ENCODE measurements at places on chromosomes 12 and 14.

- DNase-seq: no peak
Observed at GRCh38 chr12:45547822-45548221, 181.7 kb upstream of the ARID2 start.

- DNase-seq: no peak
Observed at GRCh38 chr12:6662602-6662905, 365 bp downstream of the ING4 start.

DNA sequence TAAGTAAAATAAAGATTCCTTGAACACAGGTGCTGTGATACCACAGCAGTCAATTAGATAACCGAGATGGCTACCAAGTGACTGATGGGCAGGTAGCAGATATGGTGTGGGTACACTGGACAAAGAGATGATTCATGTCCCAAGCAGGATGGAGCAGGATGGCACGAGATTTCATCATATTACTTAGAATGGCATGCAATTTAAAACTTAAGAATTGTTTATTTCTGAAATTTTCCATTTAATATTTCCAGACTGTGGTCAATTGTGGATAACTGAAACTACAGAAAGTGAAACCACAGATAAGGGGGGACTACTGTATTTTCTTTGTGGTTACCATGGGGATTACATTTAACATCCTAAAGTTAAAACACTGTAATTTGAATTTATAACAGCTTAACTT, 7.5 kb upstream of the ZFP36L1 start:
- DNase-seq: no peak

GRCh38 chr12:46367351-46368029, 5.1 kb downstream of the SLC38A2 start:
- DNase-seq: no peak

DNA sequence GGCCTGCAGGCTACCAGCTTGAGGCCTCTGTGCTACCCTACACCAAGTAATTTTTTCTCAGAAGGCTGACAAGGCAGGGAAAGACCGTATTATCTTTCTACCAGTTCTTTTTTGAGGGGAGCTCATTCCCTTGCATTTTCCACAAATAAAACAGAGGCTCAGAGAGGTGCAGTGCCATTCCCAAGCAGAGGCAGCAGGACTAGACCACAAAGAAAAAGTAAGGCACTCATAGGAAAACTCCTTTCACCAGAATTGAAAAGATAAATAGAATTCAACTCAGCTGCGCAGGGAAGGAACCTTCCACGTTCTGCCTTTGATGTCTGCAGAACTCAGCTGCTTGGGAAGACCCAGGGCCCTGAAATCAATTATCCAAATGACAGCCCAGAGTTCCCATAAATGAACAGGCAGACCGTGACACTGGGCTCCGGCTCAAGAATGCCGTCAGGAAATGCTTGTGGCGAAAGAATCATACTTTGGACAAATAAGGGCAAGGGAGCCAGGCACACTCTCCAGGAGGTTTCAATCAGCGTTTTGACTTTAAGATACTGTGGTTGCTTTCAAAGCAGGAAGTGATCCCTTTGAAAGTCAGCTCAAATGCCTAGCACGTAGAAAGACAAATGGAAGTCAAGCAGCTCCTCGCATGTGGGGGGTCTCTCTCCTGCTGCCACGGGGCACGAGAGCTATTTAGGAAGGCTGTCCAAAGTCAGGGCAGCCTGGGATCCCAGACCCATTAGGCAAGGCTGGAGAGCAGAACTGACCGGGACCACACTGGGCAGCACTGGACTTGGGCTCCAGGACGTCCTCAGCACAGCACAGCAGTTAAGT, 14.0 kb downstream of the KCTD10 start:
- DNase-seq: no peak

GRCh38 chr14:102264775-102265174, 40.2 kb downstream of the MOK start:
- no peak for DNase-seq

Measured in CD4-positive, alpha-beta T cell treated with Interferon gamma for 1 hour (primary cell).